ENCODE measurements at places on chromosomes 3 and 15.

DNA sequence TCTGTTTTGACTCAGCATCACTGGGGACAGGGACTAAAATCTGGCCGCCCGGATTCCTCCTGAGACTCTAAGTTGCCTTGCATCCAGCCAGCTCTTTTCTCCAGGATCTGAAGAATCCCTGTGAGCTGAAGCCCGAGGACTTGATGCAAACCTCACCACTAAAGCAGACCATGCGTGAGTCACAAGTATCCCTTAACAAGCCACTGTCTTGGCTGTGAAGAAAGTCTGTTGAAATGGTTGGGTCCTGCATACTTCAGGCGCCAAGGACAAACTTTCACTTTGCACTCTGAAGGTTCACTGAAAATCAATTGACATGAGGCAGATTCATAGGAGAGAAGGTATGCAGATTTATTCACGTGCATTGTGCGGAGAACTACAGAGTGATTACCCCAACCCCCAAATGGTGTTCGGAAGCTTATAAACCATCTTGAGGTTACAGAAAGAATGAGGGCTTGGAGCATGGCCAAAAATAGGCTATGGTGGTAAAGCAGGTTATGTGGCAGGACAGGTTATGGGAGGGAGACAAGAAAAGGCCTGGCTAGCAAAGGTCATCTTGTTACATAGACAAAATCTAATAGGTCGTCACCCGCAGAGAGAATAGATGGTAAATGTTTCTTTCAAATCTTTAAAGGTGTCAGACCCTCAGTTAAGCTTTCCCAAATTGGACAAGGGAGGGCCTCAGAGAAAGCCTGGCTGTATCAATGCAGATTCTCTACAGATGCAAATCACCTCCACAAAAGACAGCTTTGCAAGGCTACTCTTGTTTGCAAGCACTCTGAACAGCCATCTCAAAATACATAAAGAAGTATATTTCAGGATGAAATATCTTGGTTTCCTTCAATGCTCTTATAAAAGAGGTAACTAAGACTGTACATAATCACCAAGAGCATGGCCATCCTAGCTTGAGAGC lies 126.3 kb upstream of the PLAAT1 start:
- no peak for DNase-seq

- DNase-seq = no peak
Measured at GRCh38 chr3:152893647-152894046, 58.7 kb downstream of the P2RY1 start.

DNA sequence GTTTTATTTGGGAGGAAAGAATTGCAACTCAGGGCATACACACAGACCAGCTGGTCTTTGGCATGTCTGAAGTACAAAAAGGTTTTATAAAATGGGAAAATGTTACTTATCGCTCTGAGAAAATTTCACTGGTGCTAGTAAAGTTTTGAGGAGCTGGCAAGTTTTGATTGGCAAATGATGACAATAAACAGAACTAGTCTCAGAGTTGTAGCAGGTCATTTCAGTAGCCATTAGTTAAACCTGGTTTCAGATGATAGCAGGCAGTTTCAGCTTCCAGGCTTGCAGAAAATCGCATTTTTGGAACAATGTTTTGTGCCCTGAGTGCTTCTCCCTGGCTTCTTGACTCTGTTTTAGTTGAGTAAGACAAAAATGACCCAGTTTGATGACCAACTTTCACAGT lies 10.7 kb downstream of the B2M start:
- DNase-seq = no peak

DNA sequence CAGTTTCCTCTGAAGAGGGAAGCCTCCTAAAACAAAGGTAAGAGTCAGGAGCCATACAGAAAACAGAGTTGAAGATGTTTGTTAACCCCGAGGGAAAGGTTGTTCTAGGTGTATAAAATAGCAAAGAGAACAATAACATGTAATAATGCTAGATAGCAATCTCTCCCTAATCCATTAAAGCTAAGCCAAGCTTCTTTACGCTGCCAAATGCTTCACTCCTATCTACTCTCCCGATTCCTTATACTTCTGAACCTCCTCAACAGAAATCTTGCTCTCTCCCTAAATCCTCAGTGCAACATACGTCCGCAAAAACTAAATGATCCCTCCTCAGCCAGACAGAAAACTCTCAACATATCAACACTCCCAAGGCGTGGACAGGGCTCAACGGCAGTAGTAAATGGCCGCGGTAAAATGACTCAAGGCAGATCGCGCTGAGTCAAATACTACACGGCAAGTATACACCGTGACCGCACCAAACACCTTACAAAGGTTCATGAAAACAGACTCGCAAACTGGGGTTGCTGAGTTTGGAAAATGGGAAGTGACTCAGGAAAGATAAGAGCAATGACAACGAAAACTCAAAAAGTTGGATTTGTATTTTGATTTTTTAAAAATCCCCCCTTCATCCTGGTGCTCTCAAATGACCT lies 682 bp downstream of the CLDND1 start:
- DNase-seq = peak; percentile 13

DNA sequence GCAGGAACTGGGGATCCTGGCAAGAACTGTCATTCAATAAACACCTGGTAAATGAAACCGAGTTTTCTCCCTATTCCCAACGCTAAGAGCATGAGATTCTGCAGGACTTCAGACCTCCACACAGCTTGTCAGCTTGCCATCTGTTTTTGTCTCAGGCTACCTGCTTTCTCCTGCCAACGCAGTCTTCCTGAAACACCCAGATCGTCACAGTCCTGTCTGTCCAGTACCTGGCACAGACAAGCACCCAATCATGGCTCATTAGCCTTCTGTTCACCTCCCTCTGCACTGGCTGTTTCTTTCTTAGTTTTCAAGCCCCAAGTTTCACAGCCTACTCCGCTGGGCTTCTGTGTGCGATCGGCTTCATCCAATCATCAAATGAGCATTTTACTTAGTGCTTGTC lies 5.0 kb downstream of the SLC12A8 start:
- DNase-seq = no peak

GRCh38 chr3:13497386-13497785 lies 17.3 kb downstream of the HDAC11 start:
- no peak for DNase-seq

DNA sequence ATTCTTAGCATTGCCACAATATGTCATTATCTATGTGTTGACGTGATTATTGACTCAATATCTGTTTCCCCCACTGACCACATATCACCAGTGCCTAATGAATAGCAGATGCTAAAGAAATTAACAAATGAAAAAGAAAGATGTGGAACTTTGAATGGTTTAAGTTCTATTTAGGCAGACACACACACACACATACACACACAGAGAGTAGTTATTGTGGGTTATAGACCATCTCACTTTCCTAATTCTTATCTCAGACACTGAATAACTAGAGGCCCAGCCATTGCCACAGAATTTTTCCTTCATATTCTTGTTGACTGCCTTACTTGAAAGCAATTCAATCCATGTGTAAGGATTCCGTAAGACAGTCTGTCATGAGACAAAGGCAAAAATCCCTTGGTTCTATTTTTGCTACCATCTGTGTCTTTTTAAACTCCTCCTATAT lies 61.9 kb upstream of the PHLDB2 start:
- DNase-seq = no peak

DNA sequence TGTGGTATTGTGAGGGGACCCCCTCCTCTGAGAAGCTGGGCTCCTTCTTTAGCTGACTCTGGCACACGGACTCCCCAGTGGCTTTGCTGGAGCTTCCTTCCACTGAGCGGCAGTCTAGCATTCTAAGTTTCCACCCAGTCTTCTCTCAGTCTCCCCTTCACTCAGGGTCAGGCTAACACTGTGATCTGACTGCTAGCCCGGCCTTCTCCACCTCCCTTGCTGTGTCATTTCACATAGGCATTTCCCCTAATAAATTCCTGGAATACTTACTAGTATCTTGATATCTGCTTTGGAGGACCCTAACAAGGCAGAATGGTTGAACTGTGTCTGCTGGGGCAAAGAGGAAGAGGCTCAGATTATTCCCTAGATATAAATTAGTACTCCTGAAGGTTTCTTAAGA lies 106.2 kb upstream of the THBS1 start:
- DNase-seq = no peak

DNA sequence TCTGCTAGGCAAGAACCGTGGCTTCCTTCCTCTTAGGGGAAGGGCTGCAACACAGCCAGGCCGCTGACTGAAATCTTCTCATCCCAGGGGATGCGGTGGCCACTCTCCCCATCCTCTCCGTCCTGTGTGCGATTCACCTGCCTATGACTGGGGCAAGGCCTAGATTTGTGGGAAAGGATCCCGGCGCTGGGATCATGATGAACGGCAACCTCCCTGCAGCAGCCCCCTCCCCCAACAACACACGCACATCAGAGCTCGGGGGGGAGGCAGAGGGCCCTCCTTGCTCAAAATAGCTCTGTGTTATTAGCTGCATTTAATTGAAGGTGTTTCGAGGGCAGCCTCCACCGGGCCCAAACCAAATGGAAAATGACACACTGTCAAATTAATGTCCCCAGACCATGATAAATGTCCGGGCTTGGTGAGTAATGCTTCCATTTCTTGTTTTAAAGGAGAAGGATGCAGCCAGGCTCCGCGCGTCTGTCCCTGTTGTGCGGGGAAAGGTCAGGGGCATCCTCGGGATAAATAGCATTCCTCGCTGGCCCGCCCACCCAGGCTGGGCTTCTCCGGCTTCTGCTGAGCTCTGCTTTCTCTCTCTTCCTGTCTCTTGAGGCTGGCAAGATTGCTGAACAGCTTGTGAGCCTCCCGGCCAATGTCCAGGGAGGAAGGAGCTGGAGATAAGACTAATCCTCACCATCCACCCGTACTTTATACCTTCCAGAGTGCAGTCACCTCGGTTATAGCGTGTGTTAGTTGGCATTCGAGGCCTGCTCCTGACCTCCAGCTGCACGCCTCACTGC lies 56.4 kb upstream of the TLE3 start:
- DNase-seq = no peak

- DNase-seq = no peak
Measured at GRCh38 chr3:52298149-52299098, 10.8 kb downstream of the GLYCTK start.

- DNase-seq = no peak
Measured at GRCh38 chr3:133081016-133081415, 42.8 kb downstream of the TMEM108 start.

DNA sequence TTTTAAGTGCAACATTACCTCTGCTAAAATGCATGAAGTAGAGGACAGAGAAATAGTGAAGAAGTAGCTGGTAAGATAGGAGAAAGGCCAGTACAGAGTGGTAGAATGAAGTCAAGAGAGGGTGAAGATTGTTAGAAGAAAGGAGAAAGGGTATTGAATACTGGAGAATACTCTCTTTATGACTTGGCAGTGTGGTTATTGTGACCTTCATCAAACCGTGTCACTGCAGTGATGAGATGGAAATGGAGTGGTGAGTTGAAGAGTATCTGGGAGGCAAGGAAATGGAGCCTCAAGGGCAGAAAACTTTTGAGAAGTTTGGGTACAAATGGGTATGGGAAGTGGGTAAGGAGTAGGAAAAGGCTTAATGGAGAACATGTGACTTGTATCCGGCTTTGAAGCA lies 24.7 kb downstream of the MINDY2 start:
- DNase-seq = no peak

DNA sequence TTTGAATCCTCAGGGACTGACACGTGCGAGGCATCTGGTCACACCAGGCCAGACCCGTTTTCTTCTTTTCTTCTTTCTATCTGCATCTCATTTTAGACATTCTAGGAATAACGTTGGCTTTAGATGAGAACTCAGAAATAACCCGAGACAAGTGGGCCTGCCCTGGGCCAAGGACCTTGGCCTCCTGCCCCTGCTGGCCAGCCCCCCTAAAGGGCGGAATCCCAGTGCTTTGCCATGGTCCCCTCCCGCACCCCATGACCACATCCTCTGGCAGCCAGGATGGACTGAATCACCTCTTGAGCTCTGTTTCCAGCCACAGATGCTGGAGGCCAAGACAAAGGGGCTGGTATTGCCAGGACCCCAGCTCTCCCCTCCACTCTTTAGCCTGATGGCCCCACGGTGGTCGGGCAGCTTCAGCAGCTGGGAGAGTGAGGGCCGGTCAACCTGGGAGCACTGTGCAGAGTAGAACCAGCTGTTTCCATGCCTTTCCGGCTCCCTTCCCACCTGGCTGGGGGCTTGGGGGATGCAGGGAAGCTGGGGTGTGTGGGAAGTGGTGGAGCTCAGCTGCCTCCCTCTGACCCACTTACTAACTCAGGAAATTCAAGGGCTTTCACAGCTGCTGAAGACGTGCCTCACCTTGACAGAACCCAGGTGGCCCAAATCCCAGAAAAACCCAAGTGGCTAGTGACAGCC lies 190.9 kb downstream of the FAM43A start:
- DNase-seq = no peak

DNA sequence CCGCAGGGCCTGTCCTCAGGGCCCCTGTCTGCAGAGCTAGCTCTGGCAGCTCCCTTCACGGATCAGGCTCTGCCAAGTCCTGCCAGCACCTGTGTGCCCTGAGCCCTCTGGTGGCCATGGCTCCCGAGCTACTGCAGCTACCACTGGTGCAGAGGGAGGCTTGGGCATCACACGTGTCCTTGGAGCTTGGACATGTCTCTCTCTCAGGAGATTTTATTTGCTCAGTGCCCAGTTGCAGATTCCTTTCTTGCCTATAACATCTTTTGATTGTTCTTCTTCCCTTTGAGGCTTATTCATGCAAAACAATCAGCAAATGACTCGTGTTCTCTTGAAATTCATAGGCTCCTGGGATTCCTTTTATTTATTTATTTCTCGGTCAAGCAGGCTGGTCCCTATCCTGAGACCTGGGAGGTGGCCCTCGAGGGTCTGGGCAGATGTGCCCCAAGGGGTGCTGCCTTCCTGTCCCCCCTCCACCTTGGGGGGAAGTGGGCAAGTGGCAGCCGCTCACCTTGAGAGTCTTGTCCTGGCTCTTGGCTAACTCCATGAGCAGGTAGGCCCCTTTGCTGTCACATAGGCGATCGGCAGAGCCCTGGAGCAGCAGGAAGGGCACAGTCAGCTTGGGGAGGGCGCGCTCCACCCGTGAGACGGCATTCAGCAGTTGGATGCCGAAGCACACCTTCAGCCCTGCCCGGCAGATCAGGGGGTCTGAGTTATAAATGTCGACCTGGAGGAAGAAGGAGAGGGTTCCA lies 21.9 kb downstream of the ABTB1 start:
- no peak for DNase-seq

DNA sequence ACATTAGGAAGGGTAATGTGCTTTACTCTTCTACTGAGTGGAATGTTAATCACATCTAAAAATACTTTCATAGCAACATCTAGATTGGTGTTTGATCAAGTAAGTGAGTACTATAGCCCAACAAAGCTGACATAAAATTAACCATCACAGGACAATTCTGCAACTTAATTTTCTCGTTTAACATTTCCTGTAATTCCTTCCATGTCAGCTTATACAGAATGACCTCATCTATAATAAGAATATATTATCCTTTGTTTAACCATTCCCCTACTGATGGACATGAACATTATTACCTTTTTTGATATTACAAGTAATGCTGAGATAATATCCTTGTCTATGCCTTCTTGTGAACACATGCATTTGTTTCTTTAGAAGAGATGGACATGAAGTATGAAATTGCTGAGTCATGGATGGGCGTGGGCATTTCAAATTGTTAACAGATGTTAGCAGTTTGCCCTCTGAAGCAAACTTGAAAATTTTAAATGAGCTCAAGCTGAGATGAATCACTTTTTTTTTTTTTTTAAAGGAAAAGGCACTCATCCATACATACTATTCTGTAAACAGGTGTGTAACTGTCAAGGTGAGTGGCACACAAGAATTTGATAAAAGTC lies 85.1 kb downstream of the OXNAD1 start:
- no peak for DNase-seq

- no peak for DNase-seq
Measured at GRCh38 chr3:98701071-98701675, 62.0 kb upstream of the ST3GAL6 start.

GRCh38 chr3:99772671-99773070 lies 45.0 kb upstream of the CMSS1 start:
- no peak for DNase-seq

- DNase-seq = no peak
Measured at GRCh38 chr3:49630784-49631183, 43.4 kb upstream of the APEH start.

GRCh38 chr15:86317384-86317740 lies 237.7 kb downstream of the AGBL1 start:
- no peak for DNase-seq

All from stimulated activated CD4-positive, alpha-beta T cell treated with anti-CD3 and anti-CD28 coated beads, Interleukin-1b, Interleukin-23, amount 100 ng/mL, for 1 hour (primary cell).